IPS DF 19.7 (cell line): ENCODE measurements at places on chromosomes 2 and 18.

- no peak for DNase-seq
Measured at GRCh38 chr18:28766721-28767120, 589.8 kb upstream of the CDH2 start.

GRCh38 chr2:68971591-68972231, 2.7 kb upstream of the GKN1 start:
- no peak for DNase-seq

DNA sequence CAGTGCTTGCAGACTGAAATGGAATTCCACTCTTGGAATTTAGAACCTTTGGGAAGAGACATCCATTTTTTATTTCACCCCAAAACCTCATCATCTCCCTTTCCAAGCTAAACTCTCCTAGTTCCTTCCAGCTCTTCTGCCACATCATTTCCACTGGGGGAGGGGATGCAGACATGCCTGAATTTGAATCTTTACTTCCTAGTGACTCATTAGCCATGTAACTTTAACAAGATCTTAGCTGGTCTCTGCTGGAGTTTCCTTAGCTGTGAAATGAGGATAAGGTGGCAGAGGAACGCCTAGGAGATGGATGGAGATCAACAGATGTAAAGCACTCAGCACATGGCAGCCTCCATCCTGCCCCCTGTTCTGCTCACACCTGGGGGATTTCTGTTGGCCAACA, 266.8 kb downstream of the EN1 start:
- no peak for DNase-seq

DNA sequence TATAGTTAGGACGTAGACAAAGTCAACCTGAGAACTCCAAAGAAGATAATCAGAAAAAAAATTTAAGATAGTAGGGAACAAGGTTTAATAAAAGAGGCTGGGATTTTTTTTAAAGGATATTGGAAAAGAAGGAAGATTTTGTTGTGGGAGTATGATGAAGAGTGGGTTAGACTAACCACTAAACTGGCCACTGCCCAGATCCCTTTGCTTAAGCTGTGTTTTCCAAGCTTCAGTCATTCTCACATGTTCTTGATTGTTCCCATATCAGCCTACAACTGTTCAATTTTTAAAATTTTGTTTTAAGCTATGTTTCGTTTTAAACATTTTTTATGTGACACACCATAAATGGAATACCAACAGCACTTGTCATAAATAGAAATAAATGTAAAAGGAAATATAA, 284.5 kb upstream of the MMADHC start:
- DNase-seq = no peak

DNA sequence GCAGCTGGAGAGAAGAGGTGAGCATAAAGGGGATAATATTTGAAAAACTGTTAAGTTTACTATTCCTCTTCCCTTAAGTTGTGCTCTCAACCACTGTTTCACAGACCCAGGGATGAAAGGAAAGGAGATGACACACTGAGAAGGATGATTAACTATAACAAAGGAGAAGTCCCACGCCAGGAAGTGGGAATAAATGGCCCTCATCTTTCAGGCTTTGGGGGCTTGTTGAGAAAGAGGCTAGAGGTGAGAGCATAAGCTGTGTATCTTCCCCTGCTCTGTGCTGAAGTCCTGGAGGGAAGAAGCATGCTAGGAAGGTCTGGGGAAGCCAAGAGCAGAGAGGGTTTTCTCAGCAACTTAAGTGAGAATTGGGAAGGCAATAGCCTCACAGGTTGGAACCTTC, 399.1 kb upstream of the ATP5MC3 start:
- no peak for DNase-seq

GRCh38 chr2:109644571-109645275, 30.6 kb downstream of the SOWAHC start:
- DNase-seq = no peak

DNA sequence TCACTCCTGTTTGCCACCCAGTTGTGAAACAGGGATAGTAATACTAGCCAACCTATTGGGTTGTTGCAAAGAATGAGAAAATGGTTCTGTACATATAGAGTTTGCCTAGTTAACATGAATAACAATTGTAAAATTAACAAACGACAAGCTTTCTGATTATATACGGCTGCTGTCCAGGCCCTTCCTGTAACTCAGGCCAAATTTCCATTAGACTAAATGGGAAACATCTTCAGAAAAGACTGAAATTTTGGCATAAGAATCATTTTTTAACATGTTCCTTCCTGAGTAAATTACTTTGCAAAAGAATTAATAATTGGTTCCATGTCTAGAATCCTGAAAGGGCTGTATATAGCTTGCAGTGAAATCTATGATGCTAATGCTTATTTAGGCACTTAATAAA, 117.7 kb upstream of the SATB2 start:
- DNase-seq = no peak

GRCh38 chr18:59697236-59697932, at the start of gene CCBE1:
Gene CCBE1, minus strand, starts transcription at chr18:59697423.
- no peak for DNase-seq

DNA sequence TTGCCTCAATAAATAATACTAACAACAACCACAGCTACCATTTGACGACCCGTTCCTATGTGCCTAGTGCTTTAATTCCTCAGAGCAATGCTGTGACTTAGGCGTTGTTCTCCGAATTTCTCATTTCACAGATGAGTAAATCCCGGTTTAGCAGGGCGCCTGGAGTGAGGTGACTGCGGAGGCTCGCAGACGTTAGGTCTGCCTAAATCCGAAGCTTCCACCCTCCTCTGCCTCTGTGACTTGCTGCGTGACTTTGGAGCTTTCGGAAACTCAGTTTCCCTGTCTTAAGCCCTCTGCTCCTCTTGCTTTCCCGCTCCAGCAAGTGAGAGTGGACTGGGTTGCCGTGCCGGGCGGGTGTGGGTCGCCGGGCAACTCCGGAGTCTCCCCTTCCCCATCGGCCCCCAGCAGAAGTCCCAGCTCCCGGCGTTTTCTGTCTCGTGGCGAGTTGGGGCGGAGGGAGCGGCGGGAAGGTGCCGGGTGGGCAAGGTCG, 711 bp upstream of the ATOH8 start:
- DNase-seq = no peak

DNA sequence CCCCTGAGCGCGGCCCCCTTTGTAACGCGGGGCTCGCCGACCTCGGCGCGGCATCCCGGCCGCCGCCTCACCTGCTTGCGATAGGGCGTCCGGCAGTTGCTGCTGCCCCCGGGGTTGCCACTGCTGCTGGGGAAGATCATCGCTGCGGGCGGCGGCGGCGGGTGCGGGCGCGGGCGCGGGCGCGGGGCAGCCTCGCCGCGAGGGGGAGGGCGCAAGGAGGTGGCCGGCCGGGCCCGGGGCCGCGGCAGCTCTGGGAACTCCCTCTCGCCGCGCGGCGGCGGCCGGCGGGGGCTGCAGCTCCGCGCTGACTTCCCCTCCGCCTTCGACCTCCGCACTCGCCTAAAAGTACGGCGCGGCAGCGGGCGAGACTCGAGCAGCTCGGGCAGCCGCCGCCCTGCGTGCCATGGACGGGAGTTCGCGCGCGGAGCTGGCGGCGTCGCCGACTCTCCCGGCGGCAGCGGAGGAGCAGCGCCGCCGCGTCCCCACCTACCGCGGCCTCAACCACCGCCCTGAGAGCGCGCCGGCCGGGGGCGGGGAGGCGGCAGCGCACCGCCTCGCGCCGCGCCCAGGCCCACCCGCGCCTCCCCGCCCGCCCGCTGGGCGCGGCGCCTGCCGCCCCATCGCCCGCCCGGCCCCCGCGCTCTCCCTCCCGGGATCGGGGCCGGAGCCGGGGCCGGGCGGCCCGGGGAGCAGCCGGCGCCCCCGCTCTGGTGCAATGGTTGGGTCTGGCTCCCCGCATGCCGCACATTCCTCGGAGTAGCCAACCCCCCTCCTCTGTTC, 86.0 kb downstream of the RBMS1 start:
- DNase-seq = no peak

GRCh38 chr2:30897539-30897938, 90.3 kb upstream of the CAPN13 start:
- DNase-seq = no peak

DNA sequence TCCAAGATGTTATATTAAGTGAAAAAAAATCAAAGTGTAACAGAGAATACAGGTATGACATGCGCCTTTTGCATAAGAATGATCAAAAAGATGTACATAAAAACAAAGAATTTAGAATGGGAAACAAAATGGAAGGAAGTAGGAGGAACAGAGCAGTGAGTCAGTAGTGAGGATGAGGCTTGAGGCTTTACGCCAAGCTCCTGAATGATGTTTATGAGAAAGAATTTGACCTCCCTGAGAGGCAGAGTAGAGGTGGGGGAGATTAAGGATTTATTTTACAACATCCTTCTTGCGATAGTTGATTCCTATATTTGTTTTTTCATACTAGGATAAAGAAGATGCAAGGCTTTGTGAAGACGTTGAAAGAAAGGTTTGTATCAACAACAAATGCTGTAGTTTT, 81.4 kb downstream of the DCDC2C start:
- no peak for DNase-seq

DNA sequence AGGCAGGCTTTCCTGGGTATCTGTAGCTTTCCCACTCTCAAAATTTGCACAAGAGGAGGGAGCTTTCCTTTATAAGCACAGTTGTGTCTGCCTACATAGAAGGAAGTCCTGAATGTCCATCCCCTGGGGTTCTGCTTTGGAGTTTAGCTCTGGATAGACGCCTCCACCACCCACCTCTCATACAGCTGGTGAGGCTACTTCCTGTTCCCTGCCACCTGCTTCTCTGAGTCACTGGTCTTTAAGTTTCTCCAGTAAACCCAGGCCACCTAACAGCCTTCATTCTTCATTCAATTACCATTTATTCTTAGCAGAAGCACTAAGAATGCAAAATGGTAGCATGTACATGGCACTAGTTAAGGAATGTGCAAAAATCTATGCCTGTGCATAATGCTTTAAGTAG, 407.8 kb downstream of the CDH2 start:
- DNase-seq = no peak

GRCh38 chr2:48938231-48938630, 182.7 kb upstream of the LHCGR start:
- no peak for DNase-seq

- DNase-seq = no peak
Measured at GRCh38 chr2:238925816-238926521, 78.1 kb downstream of the TWIST2 start.

GRCh38 chr2:52510432-52510831, 1257.2 kb upstream of the CHAC2 start:
- DNase-seq = no peak

DNA sequence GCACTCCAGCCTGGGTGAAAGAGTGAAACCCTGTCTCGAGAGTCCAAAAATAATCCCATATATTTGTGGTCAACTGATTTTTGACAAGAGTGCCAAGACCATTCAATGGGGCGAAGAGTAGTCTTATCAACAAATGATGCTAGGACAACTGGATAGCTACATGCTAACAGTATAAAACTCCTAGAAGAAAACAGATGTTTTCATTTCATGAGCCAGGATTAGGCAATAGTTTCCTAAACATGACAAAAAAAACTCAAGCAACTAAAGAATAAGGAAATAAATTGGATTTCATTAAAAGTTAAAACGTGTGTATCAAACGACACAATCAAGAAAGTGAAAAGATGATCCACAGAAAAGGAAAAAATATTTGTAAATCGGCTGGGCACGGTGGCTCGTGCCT, 6.3 kb downstream of the LIMS2 start:
- DNase-seq = no peak

- no peak for DNase-seq
Measured at GRCh38 chr2:217535957-217536708, 466.7 kb downstream of the TNS1 start.

DNA sequence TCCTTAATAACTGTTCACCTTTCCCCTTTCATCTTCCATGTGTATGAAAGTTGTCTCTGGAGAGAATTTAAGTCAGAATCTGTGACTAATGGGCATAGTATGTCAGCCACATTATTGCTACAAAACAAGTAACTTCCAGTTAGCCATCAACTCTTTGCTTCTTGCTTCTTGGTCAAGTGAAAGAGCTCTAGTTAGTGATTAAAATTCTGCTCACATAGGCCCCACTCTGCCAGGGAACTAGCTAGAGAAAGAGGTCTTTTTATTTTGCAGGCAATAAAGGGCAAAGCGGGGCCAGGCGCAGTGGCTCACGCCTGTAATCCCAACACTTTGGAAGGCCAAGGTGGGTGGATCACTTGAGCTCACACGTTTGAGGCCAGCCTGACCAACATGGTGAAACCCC, 64.6 kb downstream of the COLEC12 start:
- no peak for DNase-seq

DNA sequence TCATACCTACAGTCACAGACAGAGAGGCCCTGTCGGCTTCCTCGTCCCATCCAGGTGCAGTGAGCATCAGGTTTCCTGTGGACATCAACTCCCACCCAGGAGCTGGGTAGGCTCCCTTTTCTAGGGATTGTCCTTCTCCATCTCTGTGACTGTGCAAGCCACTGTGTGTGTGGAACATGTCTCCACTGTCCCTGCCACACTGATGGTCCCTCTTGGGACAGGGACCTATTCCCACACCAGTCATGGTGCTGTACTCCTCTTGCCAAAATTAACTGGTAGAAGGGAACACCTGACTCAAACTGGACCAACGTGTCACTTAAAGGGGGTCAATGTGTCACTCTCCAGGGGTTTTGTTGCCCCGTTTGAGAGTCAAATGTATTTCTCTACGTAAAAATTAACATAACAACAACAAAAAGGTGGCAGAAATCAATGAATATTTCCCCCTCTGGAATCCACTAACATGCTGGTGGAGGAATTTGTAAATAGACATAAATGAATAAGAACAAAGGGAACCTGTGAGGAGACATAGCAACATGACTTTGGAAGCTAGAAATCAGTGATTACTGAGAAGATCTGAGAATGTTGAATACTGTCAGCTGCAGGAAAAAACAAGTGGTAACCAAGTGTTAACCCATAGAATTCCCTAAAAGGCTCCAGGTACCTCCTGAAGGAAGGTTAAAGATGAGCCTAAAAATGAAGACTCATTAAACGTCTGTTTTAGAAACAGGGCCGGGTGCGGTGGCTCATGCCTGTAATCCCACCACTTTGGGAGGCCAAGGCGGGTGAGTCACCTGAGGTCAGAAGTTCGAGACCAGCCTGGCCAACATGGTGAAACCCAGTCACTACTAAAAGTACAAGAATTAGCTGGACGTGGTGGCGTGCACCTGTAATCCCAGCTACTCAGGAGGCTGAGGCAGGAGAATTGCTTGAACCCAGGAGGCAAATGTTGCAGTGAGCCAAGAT, 40.4 kb downstream of the SH2D6 start:
- peak; percentile 72 for DNase-seq

- DNase-seq = no peak
Measured at GRCh38 chr2:136225950-136226835, 108.2 kb upstream of the CXCR4 start.

- no peak for DNase-seq
Measured at GRCh38 chr2:68195096-68195495, 37.4 kb downstream of the PNO1 start.
